ENCODE measurements at places on chromosomes 5 and 9.

GRCh38 chr5:73157414-73158303 lies 15.3 kb upstream of the TMEM174 start:
- no peak for DNase-seq

DNA sequence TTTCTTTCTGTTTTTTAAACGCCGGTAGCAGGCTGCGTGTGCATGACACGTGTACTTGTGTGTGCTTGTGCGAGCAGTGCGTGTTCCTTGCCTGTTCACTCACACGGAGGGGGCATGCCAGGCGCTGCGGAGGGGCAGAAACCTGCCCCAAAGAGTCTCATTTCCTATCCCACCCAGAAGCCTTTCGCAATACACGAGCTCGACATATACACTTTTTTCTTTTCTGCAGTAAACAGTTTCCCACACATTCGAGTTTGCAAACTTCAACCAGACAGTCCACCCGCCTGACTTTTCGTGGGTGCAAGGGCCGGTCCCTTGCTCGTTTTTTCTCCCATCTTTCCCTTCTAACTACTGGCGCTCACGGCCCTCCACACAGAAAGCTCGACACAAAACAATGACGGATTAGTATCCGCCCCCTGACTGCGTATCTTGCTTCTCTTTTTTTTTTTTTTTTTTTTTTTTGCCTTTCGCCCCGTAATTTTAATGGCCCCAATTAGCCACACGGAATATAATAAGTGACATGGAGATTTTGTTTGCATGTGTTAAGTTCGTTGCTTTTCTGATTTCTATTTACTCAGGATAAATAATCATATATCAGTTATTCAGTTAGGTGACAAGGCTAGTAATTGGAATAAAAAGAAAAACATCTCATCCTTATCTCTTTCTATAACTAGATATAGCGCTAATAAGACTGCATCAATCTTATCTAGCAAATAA lies 5.3 kb upstream of the OTP start:
- no peak for DNase-seq

- DNase-seq = no peak
Observed at GRCh38 chr5:15495026-15495425, 5.0 kb upstream of the FBXL7 start.

GRCh38 chr5:132000241-132000490 lies 11.3 kb downstream of the ACSL6 start:
- DNase-seq = no peak

DNA sequence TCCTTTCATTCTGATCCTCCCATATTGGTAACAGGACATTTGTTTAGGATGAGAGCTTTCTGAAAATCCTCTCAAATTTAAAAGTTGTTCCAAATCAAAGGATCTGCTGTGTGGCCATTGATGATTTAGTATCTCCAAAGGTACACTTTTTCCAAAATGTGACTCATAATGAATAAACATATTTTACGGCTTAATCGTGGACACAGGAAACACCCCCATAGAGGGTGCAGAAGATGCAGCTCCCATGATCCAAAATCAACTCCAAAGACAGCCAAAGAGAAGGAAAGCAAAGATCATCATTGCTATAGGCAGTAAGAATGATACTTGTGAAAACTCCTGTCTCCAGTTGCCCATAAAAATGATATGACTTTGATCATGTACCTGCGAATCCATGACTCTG lies 239.7 kb downstream of the PIK3R1 start:
- no peak for DNase-seq

- no peak for DNase-seq
Observed at GRCh38 chr9:130741831-130742449, 48.4 kb downstream of the EXOSC2 start.

GRCh38 chr5:161660806-161661205 lies 24.7 kb upstream of the GABRA6 start:
- no peak for DNase-seq

GRCh38 chr9:68730570-68731235 lies 25.7 kb downstream of the PIP5K1B start:
- DNase-seq = no peak

Data from stimulated activated CD8-positive, alpha-beta memory T cell treated with anti-CD3 and anti-CD28 coated beads, Interleukin-15, amount 100 ng/mL, for 24 hours (primary cell).